Glutamatergic neuron (in vitro differentiated cells): ENCODE measurements at places on chromosomes 16 and 17. TPM values are rescaled to one million over a fixed set of nuclear protein-coding genes. Genes with fewer than 3 reads are reported as not detected.
A peak's percentile ranks its signal among the peaks of the same experiment; 100 is the strongest.

DNA sequence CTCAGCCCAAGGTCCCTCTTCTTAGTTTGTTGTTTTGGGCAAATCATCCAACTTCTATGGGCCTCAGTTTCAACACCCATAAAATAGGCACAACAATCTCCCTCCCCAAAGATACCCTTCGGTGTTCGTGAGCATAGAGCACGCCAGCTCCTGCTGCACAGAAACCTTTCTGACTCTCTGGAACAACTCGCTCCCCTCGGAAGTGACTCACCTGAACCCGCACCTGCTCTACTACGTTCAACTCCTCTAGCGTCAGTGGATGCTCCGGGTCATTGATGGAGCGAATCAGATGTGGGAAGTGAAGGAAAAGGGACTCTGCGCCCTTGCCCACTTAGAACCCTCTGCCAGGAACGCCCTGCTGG, 445 bp downstream of the CIAO2B start:
- peaks cover 8% of the 10 kb centered on the region for H3K27me3 ChIP-seq
- peak overlapping the region; percentile 95 for H3K4me3 ChIP-seq
- DNase-seq, result no peak
- H3K4me1 ChIP-seq, result peaks cover 8% of the 10 kb centered on the region
- peak overlapping the region; percentile 82 for H3K27ac ChIP-seq

- H3K4me1 ChIP-seq, result no peaks in the 10 kb centered on the region
- H3K27ac ChIP-seq, result no peak overlapping the region
- H3K27me3 ChIP-seq, result no peaks in the 10 kb centered on the region
- DNase-seq, result no peak
- H3K4me3 ChIP-seq, result no peak overlapping the region
- H3K36me3 ChIP-seq, result no peaks in the 10 kb centered on the region
These were observed 8.1 kb downstream of the RSL1D1 start for GRCh38 chr16:11843206-11843605.

DNA sequence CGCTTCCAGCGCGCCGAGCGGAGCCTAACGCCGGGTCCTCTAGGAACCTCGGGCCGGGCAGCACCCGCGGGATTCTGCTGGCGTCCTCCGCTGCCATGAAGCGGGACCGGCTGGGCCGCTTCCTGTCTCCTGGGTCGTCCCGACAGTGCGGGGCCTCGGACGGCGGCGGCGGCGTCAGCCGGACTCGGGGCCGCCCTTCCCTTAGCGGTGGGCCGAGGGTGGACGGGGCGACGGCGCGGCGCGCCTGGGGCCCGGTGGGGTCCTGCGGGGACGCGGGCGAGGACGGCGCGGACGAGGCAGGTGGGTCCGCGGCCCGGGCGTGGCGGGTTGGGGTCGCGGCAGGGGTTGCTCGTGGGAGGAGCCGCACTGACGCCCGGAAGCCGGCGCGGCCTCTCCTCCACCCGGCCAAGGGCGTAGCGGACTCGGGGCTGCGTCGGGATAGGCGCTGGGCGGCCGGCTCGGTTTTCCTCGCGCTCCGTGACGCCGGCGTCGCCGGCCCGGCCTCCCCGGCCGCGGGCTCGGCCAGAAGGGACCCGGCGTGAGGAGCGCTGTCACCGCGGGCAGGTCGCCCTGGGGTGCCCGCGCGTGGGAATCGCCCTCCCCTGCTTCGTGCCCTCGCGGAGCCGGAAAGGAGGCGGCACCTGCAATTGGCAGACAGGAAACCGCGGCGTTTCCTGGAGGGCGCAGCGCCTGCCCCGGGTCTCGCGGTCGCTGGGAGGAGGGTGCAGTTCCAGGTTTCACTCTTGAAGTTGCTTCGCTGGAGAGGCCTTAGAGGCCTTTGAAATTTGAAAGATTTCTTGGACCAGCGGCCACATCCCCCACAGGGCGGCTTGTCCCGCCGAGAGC, 432 bp downstream of the ZNF276 start:
- peak overlapping the region; percentile 80 for H3K4me3 ChIP-seq
- H3K4me1 ChIP-seq, result peaks cover 2% of the 10 kb centered on the region
- H3K36me3 ChIP-seq, result no peaks in the 10 kb centered on the region
- peaks cover 10% of the 10 kb centered on the region for H3K27me3 ChIP-seq
- no peak overlapping the region for H3K27ac ChIP-seq

GP1BA gene
- total RNA-seq, result 0.47 TPM
